ENCODE measurements at places on chromosomes 4 and X.

- DNase-seq, result no peak
These were observed 558.5 kb downstream of the IL15 start for GRCh38 chr4:142194905-142195304.

DNA sequence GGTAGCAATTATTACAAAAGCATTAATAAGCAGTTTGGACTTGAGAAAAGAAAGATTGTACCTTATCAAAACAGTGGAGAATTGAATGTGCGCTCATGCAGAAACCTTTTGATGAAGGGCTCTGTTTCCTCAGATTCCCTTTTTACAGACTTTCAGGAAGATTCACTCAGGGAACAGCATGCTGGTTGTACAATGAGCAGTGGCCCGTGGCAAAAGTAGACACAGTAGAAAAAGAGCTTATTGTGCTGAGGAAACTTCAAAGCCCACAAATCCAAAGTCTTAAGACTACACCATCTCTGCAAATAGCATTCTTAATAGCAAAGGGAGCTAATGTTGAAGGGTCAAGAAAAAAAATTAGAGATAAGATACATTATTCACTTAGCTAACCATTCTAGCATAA is 858.9 kb downstream of the PDHA2 start:
- no peak for DNase-seq

DNA sequence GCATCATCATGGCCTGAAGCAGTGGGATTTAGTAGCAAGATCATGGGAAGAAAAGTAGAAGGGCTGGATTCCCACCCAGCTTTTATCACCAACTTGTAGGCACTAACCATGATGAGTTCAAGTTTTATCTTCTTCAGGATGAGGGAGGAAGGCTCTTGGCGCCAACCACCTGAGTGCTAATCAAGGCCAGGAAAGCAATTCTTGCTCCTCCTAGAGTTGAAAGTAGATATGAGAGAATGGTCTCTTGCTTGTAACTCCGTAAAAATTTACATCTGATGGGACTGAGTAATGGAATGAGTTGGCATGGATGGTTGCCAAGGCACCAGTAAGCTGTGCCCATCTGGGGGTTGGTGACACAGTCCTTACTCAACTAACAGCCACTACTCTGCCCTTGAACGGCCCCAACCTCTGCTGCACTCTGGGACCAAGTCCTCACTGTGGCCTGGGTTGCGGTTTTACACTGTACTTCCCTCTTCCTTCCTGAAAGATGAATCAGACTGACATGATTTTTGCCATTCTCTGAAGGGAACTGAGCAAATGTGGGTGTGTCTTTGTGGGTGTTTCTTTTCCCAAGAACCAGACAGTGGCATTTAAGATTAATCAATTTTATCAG is 39.4 kb upstream of the NDP start:
- DNase-seq, result no peak

GRCh38 chr4:177047070-177047850 is 254.5 kb upstream of the VEGFC start:
- peak; percentile 69 for DNase-seq

DNA sequence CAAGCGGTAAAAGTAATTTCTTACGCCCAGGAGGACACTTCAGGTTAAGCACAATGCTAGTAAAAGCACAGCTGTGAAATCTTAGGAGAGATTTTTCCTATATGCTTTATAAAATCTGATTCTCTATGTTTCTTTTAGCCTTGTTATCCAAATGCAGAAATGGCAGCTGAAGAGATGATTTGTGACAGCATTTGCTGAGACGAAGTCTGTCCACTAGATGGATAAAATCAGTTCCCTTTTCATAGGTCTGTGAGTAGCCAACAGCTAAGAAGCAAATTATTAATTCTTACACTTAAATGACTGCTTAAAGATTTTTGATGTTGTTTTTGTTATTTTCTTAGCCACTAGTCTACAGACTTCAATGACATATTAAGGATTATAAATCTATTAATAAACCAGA is 5.3 kb downstream of the GPM6A start:
- DNase-seq, result no peak

- DNase-seq, result peak; percentile 62
These were observed 36.8 kb upstream of the VMA21 start for GRCh38 chrX:151359931-151360871.
